PC-3 (cell line): ENCODE measurements at places on chromosomes 11 and 22. TPM values are rescaled to one million over a fixed set of nuclear protein-coding genes. Genes with fewer than 3 reads are reported as not detected.

- H3K4me1 ChIP-seq: no peaks in the 10 kb centered on the region
- DNase-seq: no peak
- H3K4me3 ChIP-seq: no peak overlapping the region
- no peaks in the 10 kb centered on the region for H3K27me3 ChIP-seq
- no peaks in the 10 kb centered on the region for H3K36me3 ChIP-seq
- H3K27ac ChIP-seq: no peak overlapping the region
Observed at GRCh38 chr11:116219171-116219635, 553.6 kb downstream of the BUD13 start.

DNA sequence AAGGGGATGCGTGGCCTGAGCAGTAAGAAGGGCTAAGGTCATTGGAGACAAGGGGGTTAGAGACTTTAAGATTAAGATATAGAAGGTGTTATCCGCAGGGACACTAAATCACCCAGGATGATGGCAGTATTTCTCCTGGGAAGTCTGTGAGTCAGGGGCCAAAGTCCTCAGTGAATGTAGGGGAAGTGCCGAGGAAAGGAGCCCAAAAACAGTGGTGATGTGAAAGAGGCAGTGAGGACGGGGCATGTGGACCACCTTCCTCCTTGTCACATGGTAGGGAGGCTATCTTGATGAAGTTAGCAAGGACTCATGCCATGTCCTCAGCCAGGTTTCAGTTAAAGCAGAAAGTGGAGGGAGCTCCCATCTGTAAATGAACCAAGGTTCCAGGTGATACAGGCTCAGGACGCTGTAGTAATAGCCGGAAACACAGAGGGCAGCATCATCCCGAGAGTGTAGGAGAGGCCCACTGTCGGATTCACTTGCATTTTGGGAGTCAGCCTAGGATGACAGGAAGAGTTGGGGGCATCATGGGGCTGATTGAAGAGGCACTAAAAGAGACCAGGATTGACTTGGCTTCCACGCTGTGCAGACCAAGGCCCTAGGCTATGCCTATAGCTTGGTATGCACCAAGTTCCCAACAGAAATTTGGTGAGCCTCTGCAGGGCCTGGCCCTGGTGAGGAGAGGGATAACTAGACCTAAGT lies 33.5 kb downstream of the WEE1 start:
- H3K4me3 ChIP-seq: no peak overlapping the region
- H3K36me3 ChIP-seq: no peaks in the 10 kb centered on the region
- no peaks in the 10 kb centered on the region for H3K27me3 ChIP-seq
- no peak overlapping the region for H3K27ac ChIP-seq

DNA sequence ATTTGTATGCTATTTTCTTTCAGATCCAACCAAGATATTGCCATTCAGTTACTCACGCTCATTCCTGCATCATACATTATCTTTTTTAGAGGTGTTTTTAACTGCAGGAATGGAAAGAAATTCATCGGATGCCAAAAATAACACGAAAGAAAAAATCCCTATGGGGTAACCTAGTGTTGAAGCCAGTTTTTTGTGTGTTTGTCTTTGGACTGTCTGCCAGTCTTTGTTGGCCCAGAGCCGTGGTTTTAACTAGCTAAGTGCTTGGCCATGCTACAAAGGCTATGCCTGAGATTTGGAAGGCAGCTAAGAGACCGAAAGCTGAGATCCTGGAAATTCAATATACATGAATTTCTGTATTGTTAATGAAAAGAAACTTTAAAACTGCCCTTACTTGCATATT lies 309.8 kb upstream of the CNTN5 start:
- H3K36me3 ChIP-seq: no peaks in the 10 kb centered on the region
- no peak overlapping the region for H3K27ac ChIP-seq
- no peak overlapping the region for H3K4me3 ChIP-seq
- no peaks in the 10 kb centered on the region for H3K27me3 ChIP-seq

GRCh38 chr11:77067861-77068443 lies 1.2 kb downstream of the CAPN5 start:
- H3K27ac ChIP-seq: no peak overlapping the region
- peak overlapping the region; percentile 77; the same call in 1 of the 2 replicates for H3K4me3 ChIP-seq
- no peaks in the 10 kb centered on the region for H3K27me3 ChIP-seq
- peaks cover 26% of the 10 kb centered on the region for H3K4me1 ChIP-seq
- no peaks in the 10 kb centered on the region for H3K36me3 ChIP-seq

GRCh38 chr11:32464078-32464477 lies 28.7 kb upstream of the WT1 start:
- no peak overlapping the region for H3K4me3 ChIP-seq
- no peak for DNase-seq
- no peaks in the 10 kb centered on the region for H3K4me1 ChIP-seq
- H3K27me3 ChIP-seq: no peaks in the 10 kb centered on the region
- H3K36me3 ChIP-seq: no peaks in the 10 kb centered on the region
- no peak overlapping the region for H3K27ac ChIP-seq

- H3K4me3 ChIP-seq: no peak overlapping the region
- no peak for DNase-seq
- H3K36me3 ChIP-seq: no peaks in the 10 kb centered on the region
- no peaks in the 10 kb centered on the region for H3K4me1 ChIP-seq
- no peak overlapping the region for H3K27ac ChIP-seq
- H3K27me3 ChIP-seq: no peaks in the 10 kb centered on the region
Observed at GRCh38 chr11:77146261-77147035, 18.4 kb downstream of the MYO7A start.

DNA sequence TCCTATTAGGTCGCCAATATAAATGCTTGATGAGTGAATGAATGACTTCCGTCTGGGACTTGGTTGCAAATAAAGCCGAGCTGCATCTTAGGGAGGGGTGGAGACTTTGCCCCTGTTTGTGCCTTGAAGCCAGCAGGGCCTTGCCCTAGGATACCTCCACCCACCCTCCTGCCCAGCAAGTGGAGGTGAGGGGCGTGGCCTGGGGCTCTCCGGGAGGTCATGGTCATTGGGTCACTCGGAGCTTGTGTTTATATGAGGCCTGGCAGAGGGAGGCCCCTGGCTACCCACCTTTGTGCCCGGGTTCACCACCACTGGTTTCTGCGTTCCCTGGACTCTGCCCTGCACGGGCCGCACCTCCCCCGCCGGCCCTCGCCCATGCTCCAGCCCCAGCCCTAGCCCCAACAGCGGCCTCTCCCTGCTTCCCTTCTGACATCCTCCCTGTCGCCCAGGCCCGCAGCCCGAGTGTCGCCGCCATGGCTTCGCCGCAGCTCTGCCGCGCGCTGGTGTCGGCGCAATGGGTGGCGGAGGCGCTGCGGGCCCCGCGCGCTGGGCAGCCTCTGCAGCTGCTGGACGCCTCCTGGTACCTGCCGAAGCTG lies 4.3 kb downstream of the MPST start:
- H3K27me3 ChIP-seq: no peaks in the 10 kb centered on the region
- no peak overlapping the region for H3K4me3 ChIP-seq
- no peak overlapping the region for H3K27ac ChIP-seq
- DNase-seq: no peak
- no peaks in the 10 kb centered on the region for H3K36me3 ChIP-seq

MS4A3 gene
- not detected in 2 replicates for total RNA-seq
